ENCODE measurements at places on chromosomes 12 and 14.

- no peak for DNase-seq
Measured at GRCh38 chr14:73238424-73238852, 1.1 kb downstream of the PAPLN start.

DNA sequence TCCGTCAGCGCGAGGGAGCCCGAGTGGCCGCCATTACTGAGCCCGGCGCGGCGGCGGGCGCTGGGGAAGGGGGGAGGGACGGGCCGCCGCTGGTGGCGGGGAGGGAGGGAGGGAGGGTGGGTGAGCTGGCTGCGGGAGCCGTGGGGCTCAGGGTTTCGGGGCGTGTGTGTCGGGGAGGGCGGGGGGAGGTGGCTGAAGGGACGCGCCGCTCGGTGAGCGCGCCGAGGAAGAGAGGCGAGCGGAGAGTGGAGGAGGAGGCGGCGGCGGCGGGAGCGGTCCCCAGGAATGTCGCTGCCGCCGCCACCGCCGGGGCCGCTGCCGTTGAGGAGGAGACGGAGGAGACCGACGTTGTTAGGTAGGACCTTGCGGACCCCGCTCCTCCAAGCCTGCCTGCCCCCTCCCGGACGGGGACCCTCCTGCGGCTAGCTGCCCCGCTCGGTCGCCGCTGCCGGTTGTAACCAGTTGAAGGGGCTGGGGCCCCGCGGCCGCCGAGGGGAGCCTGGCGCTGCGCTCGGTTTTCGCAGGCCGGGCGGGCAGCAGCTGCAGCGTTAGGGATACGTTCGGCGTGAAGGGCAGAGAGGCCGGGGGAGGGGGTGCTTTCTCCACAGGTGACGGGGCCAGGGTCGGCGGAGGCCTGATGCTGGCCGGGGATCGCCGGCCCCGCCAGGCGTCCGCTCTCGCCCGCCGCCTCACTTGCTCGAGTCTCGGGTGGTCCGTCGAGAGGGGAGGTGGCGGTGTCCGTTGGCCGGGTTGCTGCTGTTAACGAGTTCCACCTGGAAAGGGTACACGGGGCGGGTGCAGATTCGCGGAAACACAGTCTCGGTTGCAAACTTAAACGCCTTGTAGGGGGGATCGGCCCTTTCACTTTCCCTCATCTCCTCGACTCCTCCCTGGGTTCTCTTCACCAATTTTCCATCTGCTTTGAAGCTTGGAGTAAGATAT, at the start of gene ARHGAP5:
ARHGAP5 (plus strand) TSS at position 224 of the 942 bp plus-strand sequence. CDS start 13,366 bp downstream, outside the sequence.
- DNase-seq = peak; percentile 83

GRCh38 chr12:93025145-93026103, 96.3 kb upstream of the EEA1 start:
- peak; percentile 62 for DNase-seq

GRCh38 chr12:130161261-130162243, 712 bp upstream of the FZD10 start:
- DNase-seq = no peak

GRCh38 chr12:94211021-94211420, 62.6 kb downstream of the PLXNC1 start:
- no peak for DNase-seq

GRCh38 chr12:65631621-65632111, 192.6 kb upstream of the HMGA2 start:
- DNase-seq = no peak

DNA sequence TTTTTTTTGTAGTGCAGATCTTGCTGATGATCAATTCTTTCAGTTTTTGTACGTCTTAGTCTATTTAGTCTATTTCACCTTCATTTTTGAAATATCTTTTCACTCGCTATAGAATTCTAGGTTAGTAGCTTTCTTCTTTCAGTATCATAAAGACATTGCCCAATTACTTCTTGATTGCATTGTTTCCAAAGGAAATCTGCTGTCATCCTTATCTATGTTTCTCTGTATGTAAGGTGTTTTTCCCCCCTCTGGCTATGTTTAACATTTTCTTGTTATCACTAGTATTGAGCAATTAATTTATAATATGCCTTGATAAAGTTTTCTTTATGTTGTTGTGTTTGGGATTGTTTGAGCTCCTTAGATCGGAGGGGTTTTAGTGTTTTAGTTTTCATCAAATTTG, 171.9 kb downstream of the BMP4 start:
- no peak for DNase-seq

DNA sequence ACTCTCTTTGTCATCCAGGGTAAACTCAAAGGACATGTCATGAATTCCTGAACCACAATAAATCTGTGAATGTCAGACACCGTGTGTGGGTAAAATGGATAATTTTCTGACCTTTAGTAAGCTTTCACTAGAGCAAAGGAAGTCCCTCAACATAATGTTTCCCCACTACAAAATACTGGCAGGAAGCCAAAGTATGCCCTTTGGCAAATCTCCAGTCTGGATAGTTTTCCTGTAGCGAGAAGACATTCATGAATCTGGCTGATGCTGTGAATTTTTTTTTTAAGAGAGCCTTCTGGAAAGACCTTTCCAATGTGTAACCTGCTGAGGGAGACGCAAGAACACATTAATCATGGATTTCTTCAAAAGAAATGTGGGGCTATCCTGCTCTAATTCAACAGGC, 389.6 kb upstream of the DDHD1 start:
- no peak for DNase-seq

- no peak for DNase-seq
Measured at GRCh38 chr12:50090391-50090790, 5.2 kb downstream of the SMARCD1 start.

Data from activated CD4-positive, alpha-beta T cell treated with anti-CD3 and anti-CD28 coated beads, Interleukin-2, amount 10 ng/mL, durations not matched to agents 24 days and 14 days (primary cell).